ENCODE measurements at places on chromosomes 2 and 18. TPM values are rescaled to one million over a fixed set of nuclear protein-coding genes. Genes with fewer than 3 reads are reported as not detected.

Gene GYPC
- 28.1 TPM for total RNA-seq

Gene ACVR1
- 20.2 TPM for total RNA-seq

Gene OTOS
- not detected for total RNA-seq

DNA sequence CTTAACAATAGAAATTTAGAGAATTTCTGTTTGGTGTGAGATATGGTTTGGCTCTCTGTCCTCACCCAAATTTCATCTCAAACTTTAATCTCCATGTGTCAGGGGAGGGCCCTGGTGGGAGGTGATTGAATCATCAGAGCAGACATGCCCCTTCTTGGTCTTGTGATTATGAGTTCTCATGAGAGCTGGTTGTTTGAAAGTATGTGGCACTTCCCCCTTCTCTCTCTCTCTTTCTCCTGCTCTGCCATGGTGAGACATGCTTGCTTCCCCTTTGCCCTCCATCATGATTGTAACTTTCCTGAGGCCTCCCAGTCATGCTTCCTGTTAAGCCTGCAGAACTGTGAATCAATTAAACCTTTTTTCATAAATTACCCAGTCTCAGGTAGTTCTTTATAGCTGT, 524.7 kb upstream of the ACVR2A start:
- no peak overlapping the region for H3K4me3 ChIP-seq
- no peak overlapping the region for H3K27ac ChIP-seq
- H3K36me3 ChIP-seq: peaks cover 53% of the 10 kb centered on the region
- H3K27me3 ChIP-seq: no peaks in the 10 kb centered on the region
- DNase-seq: no peak
- H3K4me1 ChIP-seq: no peaks in the 10 kb centered on the region

- H3K4me1 ChIP-seq: no peaks in the 10 kb centered on the region
- H3K36me3 ChIP-seq: no peaks in the 10 kb centered on the region
- DNase-seq: no peak
- H3K4me3 ChIP-seq: no peak overlapping the region
- no peaks in the 10 kb centered on the region for H3K27me3 ChIP-seq
Observed at GRCh38 chr2:141968433-141968832, 162.4 kb downstream of the LRP1B start.

DNA sequence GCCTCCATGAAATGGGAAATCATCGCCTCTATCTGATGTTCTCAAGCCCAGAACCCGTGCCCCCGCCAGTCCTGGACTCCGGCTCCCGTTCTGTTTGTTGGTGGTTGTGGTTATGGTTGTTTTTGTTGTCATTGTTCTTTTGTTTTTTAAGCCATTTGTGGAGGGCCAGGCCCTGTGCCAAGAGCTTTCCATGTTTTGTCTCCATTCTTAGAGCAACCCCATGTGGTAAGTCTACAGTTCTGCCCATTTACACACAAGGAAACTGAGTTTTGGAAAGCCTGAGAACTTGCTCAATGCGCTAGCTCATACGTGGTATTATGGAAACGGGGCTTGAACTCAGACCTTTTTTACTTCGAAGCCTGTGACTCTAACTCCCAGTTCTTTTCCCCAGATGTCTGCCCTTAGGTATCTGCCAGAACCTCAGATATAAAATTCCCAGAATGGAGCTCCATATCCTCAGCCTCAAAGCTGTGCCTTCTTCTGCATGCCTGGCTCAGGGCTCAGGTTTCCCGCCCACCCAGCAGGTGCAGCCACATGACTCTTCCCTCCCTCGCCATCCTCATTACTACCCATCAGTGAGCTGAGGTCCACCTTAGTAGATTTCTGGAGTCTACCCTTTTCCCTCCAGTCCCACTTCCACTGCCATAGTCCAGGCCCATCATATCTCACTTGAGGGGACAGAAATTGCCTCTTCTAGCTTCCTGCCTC, 194.1 kb downstream of the KLHL29 start:
- no peak overlapping the region for H3K27ac ChIP-seq
- DNase-seq: no peak
- H3K36me3 ChIP-seq: no peaks in the 10 kb centered on the region
- no peak overlapping the region for H3K4me3 ChIP-seq

- no peak for DNase-seq
- no peaks in the 10 kb centered on the region for H3K4me1 ChIP-seq
- H3K4me3 ChIP-seq: no peak overlapping the region
- no peaks in the 10 kb centered on the region for H3K36me3 ChIP-seq
- no peaks in the 10 kb centered on the region for H3K27me3 ChIP-seq
Observed at GRCh38 chr18:76075777-76076176, 419.3 kb downstream of the ZNF516 start.

Measured in WTC11 (cell line).